ENCODE measurements at places on chromosomes 12 and 14. TPM values are rescaled to one million over a fixed set of nuclear protein-coding genes. Genes with fewer than 3 reads are reported as not detected.

- H3K27ac ChIP-seq, result peak overlapping the region; percentile 32
- no peaks in the 10 kb centered on the region for H3K36me3 ChIP-seq
- no peak for DNase-seq
These were observed 734 bp downstream of the FIGNL2 start for GRCh38 chr12:51847643-51848325.

GRCh38 chr14:22095860-22096513 is 422.4 kb upstream of the OR4E1 start:
- peaks cover 8% of the 10 kb centered on the region for H3K4me1 ChIP-seq
- no peaks in the 10 kb centered on the region for H3K36me3 ChIP-seq
- H3K4me3 ChIP-seq, result no peak overlapping the region

GRCh38 chr14:78829274-78829673 is 659.1 kb downstream of the NRXN3 start:
- H3K27me3 ChIP-seq, result no peaks in the 10 kb centered on the region
- no peak overlapping the region for H3K4me3 ChIP-seq
- no peaks in the 10 kb centered on the region for H3K36me3 ChIP-seq

OR4K17 gene
- not detected for polyA plus RNA-seq

- H3K36me3 ChIP-seq, result no peaks in the 10 kb centered on the region
- no peaks in the 10 kb centered on the region for H3K27me3 ChIP-seq
- no peak overlapping the region for H3K4me3 ChIP-seq
- H3K27ac ChIP-seq, result no peak overlapping the region
- DNase-seq, result no peak
- H3K4me1 ChIP-seq, result no peaks in the 10 kb centered on the region
These were observed 1115.8 kb upstream of the ATXN7L3B start for GRCh38 chr12:73421832-73422231.

DNA sequence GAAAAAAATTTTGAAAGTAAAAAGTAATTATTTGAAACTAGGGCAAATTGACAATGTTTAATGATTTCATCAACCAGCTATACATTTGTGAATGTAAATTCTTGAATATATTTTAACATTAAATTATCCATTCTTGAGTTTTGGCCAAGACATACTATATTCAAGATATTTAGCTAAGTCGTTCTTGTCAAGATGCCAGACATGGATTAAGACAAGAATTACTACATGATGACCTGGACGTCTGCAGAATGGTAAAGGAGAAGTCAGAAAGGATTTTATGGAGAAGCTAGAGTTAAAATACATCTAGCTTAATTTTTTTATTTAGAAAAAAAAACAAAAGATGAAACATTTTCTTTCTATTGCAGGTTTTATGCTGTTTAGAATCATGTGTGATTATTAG is 255.8 kb downstream of the TMTC2 start:
- H3K36me3 ChIP-seq, result no peaks in the 10 kb centered on the region
- no peaks in the 10 kb centered on the region for H3K27me3 ChIP-seq
- no peaks in the 10 kb centered on the region for H3K4me1 ChIP-seq
- no peak overlapping the region for H3K4me3 ChIP-seq
- DNase-seq, result no peak
- H3K27ac ChIP-seq, result no peak overlapping the region

DNA sequence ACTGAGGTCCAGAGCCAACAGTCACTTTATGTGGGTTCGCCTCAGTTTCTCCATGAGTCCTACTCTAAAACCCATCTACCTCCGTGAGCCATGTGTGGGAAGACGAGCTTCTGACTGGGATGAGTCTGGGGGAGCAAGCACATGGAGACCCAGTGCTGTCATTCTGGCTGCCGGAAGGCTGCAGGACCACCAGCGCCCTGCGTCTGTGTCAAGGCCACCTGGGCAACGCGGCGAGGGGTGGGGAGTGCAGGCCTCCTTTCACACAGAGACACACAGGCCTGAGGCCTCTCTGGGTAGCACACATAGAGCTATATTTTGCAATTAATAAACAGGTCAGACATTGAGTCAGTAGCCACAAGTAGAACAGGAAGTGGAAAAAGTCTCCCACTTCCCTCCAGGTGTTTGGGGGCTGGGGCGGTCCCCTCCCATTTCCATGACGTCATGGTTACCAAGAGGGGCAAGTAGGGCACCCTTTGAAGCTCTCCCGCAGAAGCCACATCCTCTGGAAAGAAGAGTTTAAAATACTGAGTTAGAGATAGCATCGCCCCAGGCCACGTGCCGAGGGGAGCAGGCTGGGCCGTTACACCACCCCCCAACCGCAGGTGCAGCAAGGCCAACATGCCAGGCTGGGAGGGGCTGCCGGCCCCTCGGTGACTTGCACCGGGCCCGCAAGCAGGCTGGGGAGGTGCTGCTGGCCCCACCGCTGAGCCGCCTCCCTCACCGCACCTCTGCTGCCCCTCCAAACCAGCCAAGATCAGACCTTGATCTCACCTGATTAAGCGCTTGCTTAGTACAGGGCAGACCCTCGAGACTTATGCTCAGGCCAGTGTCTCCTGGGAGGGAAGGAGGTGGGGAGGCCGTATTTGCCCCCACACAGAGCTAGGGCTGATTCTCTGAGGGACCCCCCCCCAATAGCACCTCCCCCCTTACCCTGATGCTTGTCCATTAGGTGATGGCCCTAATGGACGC is 32.7 kb downstream of the DAD1 start:
- no peaks in the 10 kb centered on the region for H3K36me3 ChIP-seq
- H3K4me1 ChIP-seq, result no peaks in the 10 kb centered on the region
- H3K27ac ChIP-seq, result no peak overlapping the region
- H3K4me3 ChIP-seq, result no peak overlapping the region
- DNase-seq, result peak; percentile 23
- no peaks in the 10 kb centered on the region for H3K27me3 ChIP-seq

DNA sequence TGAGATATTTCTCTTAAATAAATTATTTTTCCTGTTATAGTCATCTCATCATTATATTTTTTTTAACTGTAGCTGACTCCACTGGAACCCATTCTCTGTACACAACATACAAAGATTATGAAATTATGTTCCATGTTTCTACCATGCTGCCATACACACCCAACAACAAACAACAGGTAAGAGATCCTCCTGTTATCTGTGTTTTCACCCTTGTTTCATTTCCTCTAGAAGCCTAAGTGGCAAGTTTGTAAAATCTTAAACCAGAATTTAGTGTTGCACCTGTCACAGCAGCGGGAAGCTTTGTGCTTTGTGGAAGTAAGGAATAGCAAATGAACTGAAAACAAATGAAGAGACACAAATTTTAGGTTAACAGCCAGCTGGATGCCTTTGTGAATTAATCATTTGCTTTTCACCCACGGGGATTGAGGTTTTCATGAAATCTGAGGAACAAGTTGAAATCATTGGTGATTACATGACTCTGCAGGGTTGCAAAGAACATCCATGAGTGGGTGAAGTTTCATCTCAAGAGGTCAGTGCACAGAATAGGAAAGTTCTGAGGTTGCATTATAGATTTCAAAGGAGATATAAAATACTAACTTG is 273.9 kb upstream of the RGS6 start:
- no peaks in the 10 kb centered on the region for H3K36me3 ChIP-seq
- no peak for DNase-seq
- H3K27ac ChIP-seq, result no peak overlapping the region
- no peaks in the 10 kb centered on the region for H3K27me3 ChIP-seq
- no peaks in the 10 kb centered on the region for H3K4me1 ChIP-seq

REP15 gene
- polyA plus RNA-seq, result 2.5 TPM

DNA sequence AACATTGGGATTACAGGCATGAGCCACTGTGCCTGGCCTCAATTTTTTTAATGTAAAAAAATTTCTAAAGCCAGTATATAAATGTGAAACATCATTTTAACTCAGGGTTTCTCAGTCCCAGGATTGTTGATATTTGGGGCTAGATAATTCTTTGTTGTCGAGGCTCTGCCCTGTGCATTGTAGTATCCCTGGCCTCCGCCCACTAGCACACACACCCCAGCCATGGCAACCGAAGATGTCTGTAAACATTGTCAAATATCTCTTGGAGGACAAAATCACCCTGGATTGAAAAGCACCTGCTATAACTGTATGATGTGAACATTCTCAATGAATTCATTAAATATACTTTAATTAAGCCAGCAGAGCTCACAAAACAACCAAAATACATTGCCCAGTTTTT is 8.4 kb upstream of the CIT start:
- no peaks in the 10 kb centered on the region for H3K36me3 ChIP-seq
- no peaks in the 10 kb centered on the region for H3K4me1 ChIP-seq
- no peak overlapping the region for H3K4me3 ChIP-seq
- no peaks in the 10 kb centered on the region for H3K27me3 ChIP-seq

DNA sequence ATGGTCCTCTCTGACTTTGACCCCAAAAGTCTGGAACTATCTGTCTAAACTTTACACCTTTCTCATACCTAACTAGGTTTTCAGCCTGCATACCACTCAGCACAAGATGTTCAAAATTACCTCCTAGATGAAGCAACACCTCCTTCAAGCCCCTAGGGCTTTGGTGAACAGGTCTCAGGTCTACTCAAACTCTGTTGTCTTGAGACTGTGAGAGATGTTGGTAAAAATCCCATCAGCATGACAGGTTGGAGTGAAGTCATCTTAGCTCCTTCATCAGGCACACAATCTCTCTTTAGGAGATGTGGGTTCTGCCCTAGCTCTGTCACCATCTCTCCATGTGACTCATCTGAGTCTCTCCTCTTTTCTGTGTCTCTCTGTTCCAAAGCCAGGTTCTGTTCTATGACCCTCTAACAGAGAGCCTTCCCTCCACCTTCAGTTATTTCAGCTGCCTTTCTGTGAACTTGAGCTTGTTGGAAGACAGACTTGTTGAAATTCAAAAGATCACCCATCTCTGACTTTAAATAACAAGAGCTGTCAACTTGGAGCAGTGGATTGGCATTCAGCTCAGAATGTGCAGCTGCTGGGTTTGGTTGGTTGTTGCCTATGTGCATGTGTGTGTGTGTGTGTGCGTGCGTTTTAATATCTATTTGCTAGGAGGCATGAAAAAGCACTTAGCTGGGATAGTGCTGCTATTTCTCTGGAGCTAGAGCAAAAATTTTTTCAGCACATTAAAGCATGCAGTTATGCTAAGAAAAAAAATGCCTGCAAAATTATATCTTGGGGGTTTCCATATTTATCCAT is 130.7 kb downstream of the CRACR2A start:
- H3K27me3 ChIP-seq, result no peaks in the 10 kb centered on the region
- H3K27ac ChIP-seq, result no peak overlapping the region
- H3K36me3 ChIP-seq, result no peaks in the 10 kb centered on the region
- H3K4me3 ChIP-seq, result no peak overlapping the region

DNA sequence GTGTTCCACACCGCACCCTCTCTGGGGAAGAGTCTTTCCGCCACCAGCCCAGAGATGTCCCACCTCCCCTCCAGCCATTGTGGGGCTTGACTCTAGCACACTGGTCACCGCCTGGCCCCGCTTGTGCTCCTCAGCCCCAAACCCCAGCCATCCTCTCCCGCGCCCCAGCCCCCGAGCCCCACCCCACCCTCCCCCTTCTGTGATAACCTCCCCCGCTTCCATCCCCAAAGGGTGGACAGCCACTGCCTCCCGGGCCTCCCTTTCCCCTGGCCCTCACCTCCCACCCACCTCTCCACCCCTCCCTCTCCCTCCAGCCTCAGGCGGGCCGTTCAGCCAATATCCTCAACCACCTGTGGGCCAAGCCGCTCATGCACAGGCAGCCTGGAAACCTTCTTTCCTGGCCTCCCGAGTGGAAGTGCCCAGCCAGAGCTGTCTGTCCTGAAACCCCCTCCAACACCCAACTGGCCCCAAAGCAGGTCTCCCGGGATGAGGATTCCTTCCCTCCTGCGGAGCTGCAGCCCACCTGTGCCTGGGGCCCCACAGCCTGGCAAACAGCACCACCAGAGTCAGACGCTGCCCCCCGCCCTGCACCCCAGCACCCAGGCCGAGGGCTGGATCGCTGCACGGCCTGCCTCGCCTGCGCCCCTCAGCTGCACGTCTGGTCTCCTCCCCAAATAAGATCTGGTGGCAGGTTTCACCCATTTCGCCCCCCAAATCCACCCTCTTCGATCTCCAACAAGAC is 27.1 kb upstream of the NUDT14 start:
- no peaks in the 10 kb centered on the region for H3K27me3 ChIP-seq
- DNase-seq, result no peak
- H3K4me3 ChIP-seq, result no peak overlapping the region

- H3K36me3 ChIP-seq, result no peaks in the 10 kb centered on the region
- DNase-seq, result no peak
- H3K4me3 ChIP-seq, result no peak overlapping the region
These were observed 14.6 kb downstream of the ATXN7L3B start for GRCh38 chr12:74552201-74552600.

ACSM4 gene
- polyA plus RNA-seq, result not detected

KMT2D gene
- polyA plus RNA-seq, result 51.8 TPM

GRCh38 chr14:36663404-36664321 is 2.0 kb downstream of the PAX9 start:
- H3K4me1 ChIP-seq, result peaks cover 13% of the 10 kb centered on the region
- DNase-seq, result no peak
- no peak overlapping the region for H3K27ac ChIP-seq
- H3K27me3 ChIP-seq, result peaks cover 3% of the 10 kb centered on the region
- no peak overlapping the region for H3K4me3 ChIP-seq

- H3K27ac ChIP-seq, result no peak overlapping the region
- no peaks in the 10 kb centered on the region for H3K36me3 ChIP-seq
- peaks cover 1% of the 10 kb centered on the region for H3K4me1 ChIP-seq
- no peak overlapping the region for H3K4me3 ChIP-seq
- no peaks in the 10 kb centered on the region for H3K27me3 ChIP-seq
- peak; percentile 67 for DNase-seq
These were observed 34.6 kb downstream of the SPRING1 start for GRCh38 chr12:116703214-116703795.

DNA sequence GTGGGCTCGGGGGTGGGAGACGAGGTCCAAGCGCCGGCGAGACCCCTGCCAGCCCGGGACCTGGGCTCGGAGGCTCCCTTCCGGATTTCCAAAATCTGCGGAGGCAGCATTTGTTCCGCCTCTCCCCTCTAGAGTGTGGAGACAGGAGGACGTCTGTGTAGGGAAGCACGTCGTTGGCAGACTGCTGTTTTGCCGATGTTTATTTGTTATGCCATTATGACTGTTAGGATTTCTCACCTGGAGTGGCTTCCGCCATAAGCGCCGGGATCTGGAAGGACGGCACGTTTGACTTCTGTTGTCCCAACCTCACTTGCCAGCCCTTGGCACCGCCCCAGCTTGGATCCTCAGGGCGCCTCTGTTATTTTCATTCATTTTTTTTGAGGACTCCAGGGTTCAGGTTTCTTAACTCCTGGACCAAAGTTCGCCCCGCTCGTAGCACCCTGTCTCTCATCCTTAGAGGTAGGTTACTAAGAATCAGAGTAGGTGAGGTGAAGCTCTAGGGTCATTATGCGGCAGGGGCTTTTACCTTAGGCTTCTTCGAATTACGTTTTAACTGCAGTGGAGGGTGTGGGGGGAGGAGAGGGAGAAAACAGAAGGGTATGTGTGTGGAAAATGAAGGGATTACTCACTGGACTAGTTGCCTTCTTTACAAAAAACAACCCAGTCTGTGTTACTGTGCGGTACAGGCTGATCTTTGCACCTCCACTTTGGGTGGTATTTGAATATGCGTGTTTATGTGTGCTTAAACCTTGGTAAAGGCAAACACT is 547 bp upstream of the PYGL start:
- peak overlapping the region; percentile 87 for H3K27ac ChIP-seq
- H3K27me3 ChIP-seq, result no peaks in the 10 kb centered on the region
- no peaks in the 10 kb centered on the region for H3K36me3 ChIP-seq
- H3K4me3 ChIP-seq, result peak overlapping the region; percentile 89
- peak; percentile 78 for DNase-seq
